Activated gamma-delta T cell (primary cell): ENCODE measurements at places on chromosomes 4 and X.

- no peak for DNase-seq
Measured at GRCh38 chr4:8328456-8328855, 58.9 kb downstream of the HTRA3 start.

DNA sequence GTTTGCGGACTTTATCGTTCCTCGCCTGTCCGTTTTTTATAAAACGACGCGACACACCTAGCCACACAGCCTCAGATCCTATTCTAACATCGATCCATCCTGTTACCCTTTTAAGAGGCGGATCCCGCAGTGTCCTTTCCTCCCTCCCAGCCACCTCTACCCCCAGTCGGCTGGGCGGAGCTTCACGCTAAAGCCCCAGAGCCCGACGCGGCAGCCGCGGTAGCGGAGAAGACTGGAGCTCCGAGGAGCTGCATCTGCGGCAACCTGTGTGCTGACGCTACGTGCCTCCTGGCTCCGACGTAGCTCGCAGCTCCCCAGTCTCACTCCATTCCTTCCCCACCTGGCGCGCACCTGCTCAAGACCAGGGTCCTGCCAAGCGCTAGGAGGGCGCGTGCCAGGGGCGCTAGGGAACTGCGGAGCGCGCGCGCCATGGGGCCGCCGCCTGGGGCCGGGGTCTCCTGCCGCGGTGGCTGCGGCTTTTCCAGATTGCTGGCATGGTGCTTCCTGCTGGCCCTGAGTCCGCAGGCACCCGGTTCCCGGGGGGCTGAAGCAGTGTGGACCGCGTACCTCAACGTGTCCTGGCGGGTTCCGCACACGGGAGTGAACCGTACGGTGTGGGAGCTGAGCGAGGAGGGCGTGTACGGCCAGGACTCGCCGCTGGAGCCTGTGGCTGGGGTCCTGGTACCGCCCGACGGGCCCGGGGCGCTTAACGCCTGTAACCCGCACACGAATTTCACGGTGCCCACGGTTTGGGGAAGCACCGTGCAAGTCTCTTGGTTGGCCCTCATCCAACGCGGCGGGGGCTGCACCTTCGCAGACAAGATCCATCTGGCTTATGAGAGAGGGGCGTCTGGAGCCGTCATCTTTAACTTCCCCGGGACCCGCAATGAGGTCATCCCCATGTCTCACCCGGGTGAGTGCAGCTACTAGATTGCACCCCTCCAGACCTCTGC, at the start of gene RNF128:
Gene RNF128, plus strand, starts transcription at position 217 of the 953 bp plus-strand sequence. Its CDS starts 213 bp downstream, at position 430.
- peak; percentile 8 for DNase-seq

GRCh38 chr4:7547368-7548040, 112.8 kb upstream of the PSAPL1 start:
- no peak for DNase-seq

GRCh38 chr4:1261107-1261928, 12.4 kb upstream of the CTBP1 start:
- no peak for DNase-seq

DNA sequence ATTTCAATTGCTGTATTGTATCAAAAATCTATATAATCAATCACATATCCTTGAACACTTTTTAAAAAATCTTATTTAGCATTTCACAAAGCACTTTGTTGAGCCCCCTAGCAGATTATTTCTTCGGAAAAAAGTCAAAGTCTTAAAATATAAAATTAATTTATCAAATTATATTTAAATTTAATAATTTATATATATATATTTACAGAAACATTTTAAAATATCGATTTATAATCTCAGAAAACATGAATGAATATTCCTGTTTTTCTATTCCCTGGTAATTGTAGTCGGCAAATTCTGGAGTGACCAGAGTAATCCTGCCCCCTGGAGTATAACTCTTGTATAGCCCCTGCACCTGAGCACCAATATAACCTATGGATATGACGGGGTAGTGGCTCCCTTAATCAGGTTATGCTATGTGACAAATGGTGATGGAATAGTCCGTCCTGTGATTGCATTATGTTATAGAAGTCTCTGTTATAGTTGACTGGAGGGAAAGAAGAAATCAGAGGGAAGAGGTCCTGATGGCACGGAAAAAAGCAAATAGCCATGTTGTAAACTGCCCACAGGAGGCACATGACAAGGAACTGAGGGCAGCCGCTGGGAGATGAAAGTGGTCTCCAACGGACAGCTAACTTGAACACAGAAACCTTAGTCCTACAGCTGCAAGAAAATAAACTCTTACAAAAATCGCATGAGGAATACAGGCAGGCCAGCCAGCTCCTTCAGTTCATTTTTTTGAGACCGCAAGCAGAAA, 1092.3 kb downstream of the ARAP2 start:
- no peak for DNase-seq

DNA sequence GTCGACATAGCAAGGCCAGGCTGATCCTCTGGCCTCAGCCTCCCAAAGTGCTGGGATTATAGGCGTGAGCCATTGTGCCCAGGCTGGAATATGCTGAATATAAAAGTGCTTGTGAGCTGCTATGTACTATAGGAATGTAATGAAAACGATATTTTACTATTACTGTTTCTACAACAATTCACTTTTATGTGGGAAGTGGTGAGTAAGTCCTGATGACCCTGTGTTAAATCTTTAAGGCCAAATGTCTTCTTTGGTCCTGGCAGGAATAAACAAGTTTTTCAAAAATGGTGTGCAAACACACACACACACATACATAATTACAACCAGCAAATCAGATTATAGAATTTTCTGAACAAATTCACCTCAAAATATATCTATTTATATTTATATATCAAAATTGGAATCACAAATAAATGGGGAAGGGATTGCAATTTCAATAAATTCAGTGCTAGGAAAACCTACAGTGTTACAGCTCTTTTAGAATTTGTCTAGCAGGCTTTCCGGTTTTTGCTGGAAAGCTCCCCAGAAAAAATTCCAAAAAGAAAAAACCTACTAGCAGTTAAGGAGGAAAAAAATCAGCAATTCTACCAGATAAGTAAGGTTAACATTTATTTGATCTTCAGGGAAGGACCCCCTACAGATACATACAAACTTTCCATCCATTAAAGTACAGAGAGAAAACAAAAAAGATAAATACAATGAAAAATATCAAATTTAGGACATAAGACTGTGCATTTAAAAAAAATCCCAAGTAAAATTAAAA, 17.9 kb downstream of the SMIM14 start:
- no peak for DNase-seq

DNA sequence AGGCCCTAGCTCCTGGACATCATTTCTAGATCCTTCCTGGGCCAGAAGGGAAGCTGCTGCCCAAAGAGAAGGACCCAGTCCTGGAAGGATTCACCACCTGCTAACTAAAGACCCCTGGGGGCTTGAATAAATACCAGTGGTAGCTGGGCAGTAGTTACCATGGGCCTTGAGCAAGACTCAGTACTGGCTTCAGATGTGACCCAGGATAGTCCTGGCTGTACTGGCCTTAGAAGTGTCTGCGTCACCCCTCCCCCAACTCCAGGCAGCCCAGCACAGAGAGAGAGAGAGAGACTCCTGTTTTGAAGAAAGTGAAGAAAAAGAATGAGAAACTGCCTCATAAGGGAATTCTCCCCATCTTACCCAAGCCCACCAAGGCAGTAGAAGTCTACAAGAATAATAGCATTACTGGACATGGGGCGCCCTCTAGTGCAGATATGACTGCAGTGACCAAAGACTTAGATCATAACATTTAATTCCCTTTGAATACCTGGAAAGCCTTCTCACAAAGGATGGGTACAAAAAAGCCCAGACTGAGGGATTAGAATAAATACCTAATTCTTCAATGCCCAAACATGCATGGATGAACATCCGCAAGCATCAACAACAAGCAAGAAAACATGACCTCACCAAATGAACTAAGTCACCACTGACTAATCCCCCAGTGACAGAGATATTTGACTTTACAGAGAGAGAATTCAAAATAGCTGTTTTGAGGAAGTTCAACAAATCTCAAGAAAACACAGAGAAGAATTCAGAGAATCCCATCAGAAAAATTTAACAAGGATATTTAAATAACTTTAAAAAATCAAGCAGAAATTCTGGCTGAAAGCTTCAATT, 171.8 kb downstream of the HNRNPD start:
- no peak for DNase-seq

- DNase-seq = no peak
Measured at GRCh38 chrX:73683236-73683859, 120.4 kb downstream of the CHIC1 start.

DNA sequence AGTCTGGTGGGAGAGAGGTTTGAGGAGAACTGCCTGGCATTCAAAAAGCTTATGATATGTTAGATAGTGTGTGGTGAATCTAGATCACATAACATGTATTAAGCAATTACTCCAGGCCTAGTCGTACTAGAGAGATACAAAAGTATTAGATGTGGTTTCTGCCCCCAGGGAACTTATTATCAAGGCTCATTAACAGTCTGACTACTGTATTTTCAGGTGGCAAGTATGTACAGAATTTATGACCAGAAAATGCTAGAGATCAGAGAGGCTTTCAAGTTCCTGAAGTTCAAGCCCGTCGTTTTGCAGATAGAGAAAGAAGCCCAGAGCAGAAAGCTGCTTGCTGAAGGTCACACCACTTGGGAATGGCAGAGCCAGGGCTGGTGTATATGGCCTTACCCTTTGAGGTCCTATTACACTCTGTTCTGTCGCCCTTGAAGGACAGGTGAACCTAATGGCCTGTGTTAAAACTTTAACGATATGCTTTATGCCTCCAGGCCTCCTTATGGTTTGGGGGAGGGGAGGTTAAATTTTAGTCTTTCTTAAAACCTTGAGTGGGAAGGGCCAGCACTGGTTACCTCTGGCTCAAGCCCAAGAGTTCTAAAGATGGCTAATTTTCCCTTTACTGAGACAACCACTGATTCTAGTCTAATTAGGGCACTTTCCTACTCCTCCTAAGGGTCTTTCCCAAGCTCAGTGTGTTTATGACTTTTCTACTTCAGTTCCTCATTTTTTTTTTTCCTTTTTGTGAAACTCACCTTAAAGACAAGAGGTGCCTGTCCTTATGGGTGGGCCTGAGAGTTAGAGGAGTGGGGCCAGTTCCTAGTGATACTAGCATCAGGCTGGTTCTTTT, 19.9 kb downstream of the TMEM164 start:
- DNase-seq = no peak

- no peak for DNase-seq
Measured at GRCh38 chrX:5458300-5458842, 770.3 kb downstream of the NLGN4X start.

GRCh38 chrX:50770702-50771101, 43.3 kb downstream of the SHROOM4 start:
- no peak for DNase-seq

DNA sequence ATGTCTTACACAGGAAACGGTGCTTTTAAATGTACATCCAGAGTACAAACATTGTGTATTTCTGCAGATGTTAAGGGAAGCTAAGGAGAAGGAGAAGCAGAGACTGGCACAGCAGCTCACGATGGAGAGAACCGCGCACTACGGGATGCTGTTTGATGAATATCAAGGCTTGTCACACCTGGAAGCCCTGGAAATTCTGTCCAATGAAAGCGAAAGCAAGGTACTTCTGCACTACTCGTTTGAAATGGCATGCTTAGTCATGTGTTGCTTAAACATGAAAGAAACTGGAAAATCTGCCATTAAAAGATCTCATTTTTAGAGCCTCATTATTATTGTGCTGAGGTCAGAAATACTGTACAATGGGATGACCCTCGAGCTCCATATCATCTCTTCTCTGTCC, 47.2 kb downstream of the FAM114A1 start:
- DNase-seq = no peak

- DNase-seq = no peak
Measured at GRCh38 chrX:101385795-101386541, at the start of gene BTK. Gene BTK (minus strand): TSS chrX:101386191. CDS start chrX:101375284, 10,907 bp downstream.

DNA sequence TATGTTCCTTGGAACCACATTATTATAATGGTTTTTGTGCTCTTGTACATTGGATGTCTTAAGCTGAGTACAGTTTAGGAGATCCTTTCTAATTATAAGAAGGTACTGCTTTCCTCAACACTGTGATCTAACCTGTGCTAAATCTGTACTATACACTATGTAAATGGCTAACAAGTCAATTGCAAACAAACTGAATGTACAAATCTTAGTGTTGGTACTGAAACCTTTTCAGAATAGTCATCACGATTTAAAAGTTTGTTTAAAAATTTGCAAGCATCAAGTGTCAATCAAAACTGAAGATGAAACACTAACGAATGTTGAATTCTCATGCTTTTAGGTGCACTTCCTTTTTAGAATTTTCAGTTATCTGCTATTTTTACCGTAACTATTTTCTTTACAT, 2090.4 kb upstream of the TENM3 start:
- DNase-seq = no peak

DNA sequence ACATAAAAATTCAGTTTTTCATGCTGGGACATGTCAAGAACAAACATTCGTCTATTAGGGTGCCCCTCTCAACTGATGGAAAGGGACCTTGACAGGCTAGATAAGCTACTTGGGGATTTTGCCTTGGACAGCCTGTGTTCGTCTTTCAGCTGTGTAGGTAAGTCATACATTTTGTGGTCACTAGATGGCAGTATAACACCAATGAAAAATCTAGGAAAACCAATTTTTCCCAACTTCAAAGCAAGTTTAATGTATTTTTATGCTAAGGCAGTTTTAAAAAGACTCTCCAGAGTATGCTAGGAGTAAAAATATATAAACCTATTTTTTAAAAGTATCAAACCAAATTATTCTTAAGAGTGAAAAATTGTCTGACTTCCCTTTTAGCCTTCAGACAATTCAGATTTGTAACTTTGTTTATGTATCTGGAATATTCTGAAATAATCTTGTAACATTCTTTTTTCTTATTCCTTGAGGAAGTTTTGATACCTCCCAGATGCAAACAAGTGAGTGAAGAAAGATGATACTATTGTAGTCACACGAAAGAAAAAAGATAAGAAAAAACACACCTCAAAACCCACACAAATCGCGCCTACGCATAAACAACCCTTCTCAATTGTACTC, 158.3 kb downstream of the CPE start:
- no peak for DNase-seq

DNA sequence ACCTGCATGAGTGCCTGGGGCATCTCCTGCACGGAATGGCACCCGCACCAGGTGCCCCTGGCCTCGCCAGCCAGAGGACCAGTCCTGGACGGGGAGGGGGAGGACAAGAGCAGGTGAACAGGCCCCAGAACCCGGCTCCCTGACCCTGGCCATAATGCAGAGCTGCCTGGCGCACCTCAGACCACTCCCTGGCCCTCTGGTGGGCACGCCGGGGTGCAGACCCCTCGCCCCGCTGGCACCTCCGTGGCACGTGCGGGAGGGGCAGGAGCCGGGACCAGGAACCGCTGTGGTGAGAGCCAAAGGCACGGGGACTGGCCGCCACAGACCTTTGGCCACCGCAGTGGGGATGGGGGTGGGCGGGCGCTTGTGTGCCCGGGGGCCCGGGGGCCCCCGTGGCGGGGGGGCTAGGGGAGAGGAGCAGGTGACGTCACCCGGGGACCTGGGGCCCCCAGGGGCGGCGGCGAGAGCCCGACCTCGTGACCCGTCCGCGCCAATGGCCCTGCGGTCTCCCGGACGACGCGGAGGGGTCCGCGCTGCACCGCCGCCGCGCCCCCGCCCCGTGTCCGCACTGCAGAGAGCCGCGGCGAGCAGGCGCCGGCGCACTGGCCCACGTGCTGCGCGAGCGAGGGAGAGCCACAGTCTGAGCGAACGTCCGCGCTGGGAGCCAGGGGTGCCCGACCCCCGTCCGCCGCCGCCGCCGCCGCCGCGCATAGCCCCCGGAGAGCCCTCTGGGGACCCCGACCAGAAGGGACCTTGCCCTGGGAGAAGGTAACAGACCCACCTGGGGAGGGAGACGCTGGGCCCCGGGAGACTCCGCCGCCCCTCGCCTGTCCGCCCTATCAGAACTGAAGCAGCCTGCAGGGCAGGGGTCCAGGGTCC, at the start of gene PNMA3:
Gene PNMA3, plus strand, starts transcription at position 600 of the 879 bp plus-strand sequence. CDS start 586 bp downstream, outside the sequence.
- no peak for DNase-seq
